ENCODE measurements at places on chromosomes 4 and X.

DNA sequence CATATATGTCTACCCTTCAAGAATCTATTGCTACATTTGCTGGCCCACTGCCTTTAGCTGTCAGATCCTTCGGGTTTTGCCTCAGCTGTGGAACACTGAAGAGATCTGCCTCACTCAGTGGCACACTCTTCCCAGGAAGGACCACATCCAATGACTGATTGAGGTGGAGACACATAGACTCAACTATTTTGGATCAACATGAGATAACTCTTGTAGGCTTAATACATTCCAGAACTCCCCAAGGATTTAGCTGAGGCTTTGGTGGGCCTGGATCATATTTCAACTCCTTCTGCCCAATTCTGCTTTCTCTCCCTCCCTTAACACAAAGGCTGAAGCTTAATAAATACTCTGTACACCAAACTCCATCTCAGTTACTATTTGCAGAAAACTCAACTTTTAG is 100.5 kb downstream of the CORIN start:
- DNase-seq: no peak

GRCh38 chrX:101749436-101749835 is 89.8 kb upstream of the ARMCX2 start:
- DNase-seq: no peak

DNA sequence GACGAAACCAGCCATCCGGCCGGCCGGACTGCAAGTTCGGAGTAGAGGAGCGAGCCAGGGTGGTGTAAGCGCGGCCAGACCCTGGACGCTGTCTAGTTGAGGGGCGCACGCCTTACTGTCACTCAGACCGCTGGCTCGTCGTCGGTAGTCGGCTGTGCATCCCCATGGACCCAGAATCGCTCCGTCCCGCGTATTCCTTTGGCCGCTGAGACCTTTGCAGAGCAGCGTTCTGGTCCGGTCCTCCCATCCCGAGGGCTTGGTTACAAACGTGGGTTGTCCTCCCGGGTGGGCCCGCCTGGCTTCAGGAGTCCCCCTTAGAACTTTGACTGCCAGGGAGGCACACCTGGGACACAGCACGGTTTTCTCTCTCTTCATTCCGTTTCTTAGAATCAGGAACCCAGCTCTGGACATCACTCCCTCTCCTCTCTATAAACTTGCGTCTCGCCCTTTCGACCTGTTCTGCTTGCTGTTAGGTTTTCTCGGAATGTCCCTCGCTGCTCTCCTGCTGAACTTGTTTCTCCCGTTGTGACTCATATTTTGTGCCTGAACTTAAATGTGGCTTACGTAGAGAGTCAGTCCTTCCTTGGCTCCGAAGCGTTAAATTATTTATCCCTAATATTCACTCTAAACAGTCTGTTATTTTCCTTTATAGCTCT is 672 bp downstream of the PGM2 start:
- peak; percentile 56 for DNase-seq

DNA sequence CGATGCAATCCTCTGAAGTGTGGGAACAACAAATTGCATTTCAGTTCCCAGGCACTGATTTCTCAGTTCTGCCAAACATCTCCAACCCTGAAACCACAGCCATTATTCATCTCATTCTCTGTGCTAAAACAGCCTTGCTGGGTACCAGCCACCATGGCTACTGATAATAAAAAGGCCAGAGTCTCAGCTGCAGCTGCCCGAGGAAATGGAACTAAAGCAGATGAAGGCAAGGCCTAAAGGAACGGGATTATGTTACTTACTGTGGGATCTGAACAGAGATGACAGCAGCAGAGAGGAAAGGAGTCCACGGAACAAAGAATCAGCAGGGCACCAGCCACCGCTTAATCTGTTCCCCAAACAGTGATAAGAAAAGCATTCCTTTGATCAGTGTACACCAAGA is 155.7 kb downstream of the PAPSS1 start:
- no peak for DNase-seq

DNA sequence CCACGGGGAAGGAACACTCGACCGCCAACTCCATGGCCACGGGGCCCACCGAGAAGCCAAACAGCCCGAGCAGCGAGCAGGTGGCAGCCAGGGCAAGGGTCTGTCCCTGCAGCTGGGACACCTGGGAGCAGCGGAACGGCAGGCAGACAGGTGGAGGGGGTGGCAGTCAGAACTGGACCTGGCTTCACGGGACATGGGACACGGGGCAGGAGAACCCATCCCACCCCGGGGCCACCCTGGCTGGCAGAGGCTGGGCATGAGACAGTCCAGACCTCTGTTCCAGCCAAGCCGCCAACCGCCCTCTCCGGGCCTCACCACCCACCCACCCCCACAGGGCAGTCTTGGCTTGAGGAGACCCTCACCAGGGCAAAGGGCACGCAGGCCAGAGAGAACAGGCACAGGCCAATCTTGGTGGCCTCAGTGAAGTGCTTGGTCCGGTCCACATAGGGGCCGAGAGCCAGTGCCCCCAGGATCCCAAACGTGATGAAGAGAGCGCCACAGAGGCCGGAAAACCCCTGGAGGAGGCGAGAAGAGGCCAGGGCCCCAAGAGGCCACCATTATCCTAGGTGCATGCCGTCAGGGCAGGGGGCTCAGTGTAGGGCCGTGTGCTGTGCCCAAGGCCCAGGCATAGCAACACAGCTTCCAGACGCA is 5.6 kb downstream of the SLC49A3 start:
- DNase-seq: no peak

DNA sequence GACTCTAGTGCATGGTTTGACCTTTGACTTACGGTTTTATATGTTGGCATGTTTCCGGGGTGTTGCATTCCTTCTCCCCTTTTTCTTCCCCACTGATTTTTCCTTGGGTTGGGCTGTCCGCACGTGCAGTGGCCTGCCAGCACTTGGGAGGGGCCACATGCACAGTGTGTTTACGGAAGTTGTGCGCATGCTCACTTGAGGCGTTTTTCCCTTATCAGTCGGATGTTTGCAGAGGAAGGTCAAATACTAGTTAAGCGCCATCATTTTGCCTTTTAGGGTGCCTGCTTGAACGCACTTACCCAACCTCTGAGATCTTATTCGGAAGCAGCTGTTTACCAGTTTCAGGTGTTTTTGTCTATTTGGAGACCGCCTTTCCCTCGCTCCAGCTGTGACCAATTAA is 653.9 kb upstream of the AADAT start:
- no peak for DNase-seq

GRCh38 chrX:130578906-130579305 is 177.1 kb downstream of the RBMX2 start:
- DNase-seq: no peak

DNA sequence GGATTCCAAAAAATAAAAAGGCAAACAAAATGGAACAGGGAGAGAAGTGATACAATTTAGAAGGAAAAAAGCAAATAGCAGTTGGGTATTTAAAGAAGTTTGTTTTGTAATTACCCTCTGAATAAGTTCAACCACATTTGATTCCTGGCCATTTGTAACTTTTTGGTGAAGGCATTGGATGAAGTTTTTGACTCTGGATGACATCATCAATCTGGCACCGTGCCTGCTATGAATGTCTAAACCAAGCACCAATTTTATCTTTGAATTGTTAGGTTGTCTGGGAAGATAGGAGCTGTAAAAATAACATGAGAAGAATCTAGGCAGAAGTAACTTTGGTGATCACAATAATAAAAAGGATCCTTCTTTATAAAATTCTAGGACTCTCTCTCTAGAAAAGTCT is 29.5 kb downstream of the TMPRSS11A start:
- no peak for DNase-seq

GRCh38 chrX:78650906-78651437 is 8.2 kb downstream of the RTL3 start:
- no peak for DNase-seq

- DNase-seq: no peak
Observed at GRCh38 chrX:20372533-20372932, 105.8 kb upstream of the RPS6KA3 start.

DNA sequence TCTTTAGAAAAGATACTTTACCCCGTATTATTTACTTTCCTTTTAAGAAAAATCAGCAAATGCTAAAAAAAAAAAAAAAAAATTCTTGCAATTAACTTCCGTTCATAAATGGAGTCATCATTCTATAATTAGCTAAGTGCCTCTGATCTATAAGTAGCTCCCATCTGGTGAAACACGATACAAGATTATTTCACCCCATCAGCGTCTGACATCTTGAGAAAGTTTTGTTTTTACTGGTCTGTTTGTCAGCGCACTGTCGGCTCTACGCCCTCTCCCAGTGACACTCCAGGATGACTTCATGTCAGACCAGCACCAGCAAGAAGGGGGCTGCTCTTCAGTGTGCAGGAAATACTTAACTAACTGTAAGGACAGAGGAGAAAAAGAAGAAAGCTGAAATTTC is 108.3 kb downstream of the AFAP1 start:
- no peak for DNase-seq

GRCh38 chr4:48112017-48112667 is 21.9 kb downstream of the TXK start:
- DNase-seq: no peak

DNA sequence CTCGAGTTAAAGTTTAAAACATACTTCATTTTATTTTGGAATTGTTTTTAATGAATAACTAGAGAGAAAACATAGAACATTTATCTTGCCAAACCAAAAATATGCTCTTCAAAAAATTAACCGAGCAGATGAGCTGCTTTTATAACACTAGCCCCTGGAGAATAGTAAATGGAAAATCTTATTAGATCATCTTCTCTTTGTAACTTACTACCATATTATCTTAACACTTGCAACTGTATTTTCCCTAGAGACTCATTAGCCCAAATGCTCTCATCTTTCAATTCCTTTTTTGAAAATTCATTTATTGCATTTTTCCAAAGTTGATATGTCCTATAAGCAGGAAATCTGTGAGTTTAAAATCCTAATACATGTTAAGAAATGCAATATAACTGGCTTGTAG is 143.3 kb downstream of the CAMK2D start:
- no peak for DNase-seq

DNA sequence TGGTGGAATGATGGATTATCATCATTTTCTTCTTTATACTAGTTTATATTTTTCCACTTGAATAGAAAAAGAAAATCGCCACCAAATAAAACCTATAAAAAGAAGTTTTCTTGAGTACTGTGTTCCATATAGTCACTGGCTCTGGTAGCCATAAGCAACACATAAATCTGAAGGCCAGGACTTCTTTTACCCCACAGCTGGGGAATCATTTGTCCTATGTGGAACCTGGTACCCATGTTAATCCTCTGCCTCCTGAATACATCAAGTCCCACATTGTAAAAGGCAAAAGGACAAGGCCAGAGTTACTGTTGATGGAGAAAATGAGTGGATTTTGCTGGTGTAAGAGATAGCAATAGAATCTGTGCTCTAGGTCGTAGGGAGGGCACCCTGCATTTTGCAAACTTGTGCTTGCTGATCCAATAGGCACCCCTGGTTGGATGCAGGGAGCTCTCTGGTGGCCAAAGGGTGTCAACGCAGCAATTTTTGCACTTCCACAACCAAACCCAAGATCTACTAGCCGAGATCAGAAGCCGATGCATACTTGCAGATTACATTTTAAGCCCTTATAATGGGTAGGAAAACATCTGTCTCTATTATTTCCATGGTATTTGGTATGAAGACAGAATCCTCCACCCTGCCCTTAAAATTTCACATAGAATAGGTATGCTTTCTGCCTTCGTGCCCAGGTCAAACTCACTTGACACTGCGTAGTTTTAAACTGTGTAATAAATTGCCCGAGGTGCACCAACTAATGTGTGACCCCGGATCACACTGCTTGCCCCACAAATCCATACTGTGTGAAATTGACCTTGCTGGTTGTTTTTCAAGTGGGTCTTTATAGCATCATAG is 146.2 kb upstream of the SCML1 start:
- DNase-seq: no peak

Measured in LNCaP clone FGC (cell line).